GM12892 (cell line): ENCODE measurements at places on chromosomes 6 and 20.

DNA sequence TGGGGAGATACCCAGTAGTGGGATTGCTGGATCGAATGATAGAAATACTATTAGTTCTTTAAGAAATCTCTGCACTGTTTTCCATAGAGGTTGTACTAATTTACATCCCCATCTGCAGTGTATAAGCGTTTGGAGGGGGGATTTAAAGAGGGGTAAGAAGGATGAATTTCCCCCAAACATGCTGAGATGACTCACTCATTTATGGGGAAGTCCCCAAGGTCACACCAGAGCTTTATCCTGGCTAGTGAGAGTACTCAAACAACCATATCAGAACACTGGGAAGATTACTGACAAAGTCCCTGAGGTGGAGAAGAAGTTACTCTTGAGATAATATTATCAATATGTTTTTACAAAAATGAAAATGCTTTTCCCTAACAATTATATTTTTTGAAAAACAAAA is 44.0 kb downstream of the ROS1 start:
- no peak for DNase-seq

- no peak for DNase-seq
Observed at GRCh38 chr6:54775576-54775975, 71.0 kb upstream of the FAM83B start.

GRCh38 chr6:158686311-158686710 is 36.5 kb downstream of the SYTL3 start:
- no peak for DNase-seq

DNA sequence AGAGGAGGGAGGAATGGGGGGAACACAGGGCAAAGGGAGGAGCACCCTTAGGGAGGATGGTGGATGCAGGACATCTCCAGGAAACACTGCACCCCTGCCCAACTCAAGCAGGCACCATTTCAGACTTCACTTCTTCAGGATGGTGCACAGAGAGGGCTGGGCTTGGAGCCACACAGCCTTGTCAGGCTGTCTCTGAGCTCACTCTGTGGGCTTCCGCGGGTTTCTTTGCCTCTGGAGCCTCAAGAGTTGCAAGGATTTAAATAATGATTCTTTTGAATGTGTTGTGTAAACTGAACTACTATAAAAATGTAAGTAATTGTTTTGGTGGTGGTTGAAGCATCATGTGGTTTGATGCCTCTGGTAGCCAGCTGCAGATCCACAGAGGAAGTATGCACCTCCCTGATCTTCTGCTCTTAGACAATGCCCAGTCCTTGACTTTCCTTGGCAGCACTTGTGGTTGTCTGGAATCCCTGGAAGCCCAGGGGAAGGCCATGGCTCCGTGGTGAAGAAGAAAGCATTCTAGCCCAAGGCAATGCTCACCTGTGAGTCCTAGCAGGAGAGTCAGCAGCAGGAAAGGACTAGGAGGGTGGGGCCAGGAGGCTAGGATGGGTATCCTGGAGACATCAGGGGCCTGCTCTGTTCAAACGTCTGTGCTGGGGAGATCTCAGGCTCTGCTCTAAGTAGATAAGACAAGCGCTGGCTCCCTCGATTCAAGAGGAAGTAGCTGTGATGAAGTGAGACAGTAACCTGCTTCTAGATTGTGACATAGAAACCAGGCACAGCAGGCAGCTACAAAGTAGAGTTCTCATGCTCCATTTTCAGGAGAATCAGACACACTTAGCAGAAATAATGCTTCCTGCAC is 50.2 kb upstream of the SIRPG start:
- no peak for DNase-seq

DNA sequence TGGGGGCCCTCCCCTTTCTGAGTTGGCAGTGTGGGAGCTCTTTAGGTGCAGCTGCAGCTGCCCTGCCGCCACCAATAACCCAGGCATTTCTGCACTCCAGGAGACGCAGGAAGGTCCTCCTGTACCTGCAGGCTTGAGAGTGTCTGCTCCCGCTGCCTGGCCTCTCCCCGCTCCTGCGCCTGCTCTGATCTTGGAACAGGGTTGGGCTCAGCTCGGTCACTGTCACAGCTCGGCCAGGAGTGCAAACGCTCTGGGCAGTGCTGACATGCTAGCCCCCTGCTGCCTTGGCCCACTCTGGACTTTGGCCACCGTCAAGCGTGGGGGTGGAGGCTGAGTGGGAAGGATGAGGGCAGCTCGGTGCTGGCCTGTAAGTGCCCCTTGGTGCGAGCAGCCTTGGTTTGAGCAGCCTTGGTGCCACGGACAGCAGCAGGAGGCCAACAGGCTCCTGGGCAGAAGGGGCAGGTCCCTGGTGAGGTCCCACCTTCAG is 738.1 kb upstream of the GJE1 start:
- DNase-seq, result no peak

GRCh38 chr6:130967502-130968445 is 95.3 kb downstream of the EPB41L2 start:
- no peak for DNase-seq

GRCh38 chr6:107616775-107617174 is 126.9 kb downstream of the SOBP start:
- DNase-seq, result no peak

DNA sequence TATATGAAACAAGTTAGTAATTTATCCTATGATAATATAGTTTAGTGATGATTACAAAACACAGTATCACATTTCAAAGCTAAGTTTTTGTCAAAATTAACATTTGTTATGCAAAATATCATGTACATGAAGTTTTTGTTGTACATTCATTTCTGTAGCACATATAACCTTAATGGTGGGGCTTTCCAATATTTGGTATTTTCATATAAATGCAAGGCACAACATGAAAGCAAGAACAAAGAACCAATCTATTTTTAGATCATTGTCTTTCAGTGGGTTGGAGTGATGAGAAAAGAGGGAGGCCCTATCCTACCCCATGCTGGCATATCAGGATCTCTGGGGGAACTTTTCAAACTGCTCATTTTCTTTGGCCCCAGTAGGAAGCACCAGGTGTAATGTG is 53.4 kb downstream of the FAM83B start:
- no peak for DNase-seq

DNA sequence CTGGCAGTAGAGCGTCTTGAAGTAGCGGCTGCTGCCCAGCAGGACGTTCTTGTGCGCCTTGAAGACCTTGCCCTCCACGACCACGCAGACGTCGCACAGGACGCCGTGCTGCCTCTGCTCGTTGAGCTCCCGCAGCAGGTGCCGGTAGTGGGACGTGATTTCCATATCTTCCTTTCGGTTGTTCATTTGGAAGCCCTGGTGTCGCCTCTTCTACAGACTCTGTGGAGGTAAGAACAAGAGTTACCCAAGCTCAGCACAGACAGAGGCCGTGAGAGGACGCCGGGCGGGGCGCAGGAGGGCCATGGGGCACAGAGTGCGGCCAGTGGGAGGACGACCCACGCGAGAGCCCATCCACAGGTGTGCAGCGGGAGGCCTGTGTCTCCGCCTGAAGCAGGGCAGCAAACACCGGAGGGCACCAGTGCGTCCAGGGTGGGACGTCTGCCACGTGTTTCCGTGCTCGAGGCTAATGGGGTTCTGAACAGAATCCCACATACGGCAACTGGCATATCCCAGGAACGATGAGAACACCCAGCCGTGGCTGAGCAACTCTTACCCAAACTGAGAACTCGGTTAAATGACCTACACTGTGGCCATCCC is 40.4 kb downstream of the ZBTB46 start:
- DNase-seq, result no peak

- no peak for DNase-seq
Observed at GRCh38 chr20:8309634-8310033, 177.6 kb downstream of the PLCB1 start.

GRCh38 chr6:3186974-3187382 is 29.6 kb upstream of the TUBB2A start:
- DNase-seq, result no peak

DNA sequence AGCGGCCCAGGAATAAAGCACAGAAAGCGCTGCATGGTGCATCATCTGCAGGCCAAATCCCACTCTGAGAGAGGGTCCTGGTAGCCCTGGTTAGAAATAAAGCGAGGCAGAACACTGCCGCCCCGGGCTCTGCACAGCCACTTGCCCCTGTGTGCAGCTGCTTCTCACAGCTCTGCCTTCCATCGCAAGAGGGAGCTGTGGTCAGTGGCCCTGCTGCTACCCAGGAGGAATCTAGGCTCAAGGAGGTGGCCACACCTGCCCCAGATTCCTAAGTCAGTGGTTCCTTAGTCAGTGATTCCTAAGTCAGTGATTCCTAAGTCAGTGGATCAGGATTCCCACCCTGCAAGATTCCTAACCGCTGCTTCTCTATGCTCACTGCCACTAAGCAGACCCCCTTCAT is 8.8 kb downstream of the CDH4 start:
- no peak for DNase-seq

- DNase-seq, result no peak
Observed at GRCh38 chr20:47934761-47935160, 149.5 kb upstream of the SULF2 start.

GRCh38 chr6:83193747-83194566 is 800 bp downstream of the RWDD2A start:
- peak; percentile 19 for DNase-seq

- DNase-seq, result no peak
Observed at GRCh38 chr6:144468709-144469108, 183.6 kb downstream of the UTRN start.

DNA sequence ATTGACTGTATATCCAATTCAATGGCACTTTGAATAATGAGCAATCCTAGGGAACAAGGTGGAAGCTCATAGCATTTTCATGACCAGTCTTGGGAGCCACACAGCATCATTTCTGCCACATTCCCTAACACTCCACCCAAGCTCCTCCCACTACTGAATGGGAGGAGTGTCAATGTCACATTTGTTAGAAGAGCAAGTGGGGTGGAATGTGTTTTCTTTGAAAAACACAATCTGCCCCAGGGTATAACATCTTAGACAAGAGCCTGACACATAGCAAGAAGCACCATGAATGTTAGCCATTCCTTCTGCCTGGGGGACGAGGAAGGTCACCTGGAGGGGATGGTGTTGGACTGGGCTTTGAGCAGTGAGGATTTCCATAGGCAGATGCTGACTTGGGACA is 258.3 kb upstream of the PMEPA1 start:
- DNase-seq, result no peak

- no peak for DNase-seq
Observed at GRCh38 chr6:138869398-138869797, 73.5 kb downstream of the ECT2L start.

GRCh38 chr6:149717255-149717587 is 680 bp downstream of the LATS1 start:
- no peak for DNase-seq

DNA sequence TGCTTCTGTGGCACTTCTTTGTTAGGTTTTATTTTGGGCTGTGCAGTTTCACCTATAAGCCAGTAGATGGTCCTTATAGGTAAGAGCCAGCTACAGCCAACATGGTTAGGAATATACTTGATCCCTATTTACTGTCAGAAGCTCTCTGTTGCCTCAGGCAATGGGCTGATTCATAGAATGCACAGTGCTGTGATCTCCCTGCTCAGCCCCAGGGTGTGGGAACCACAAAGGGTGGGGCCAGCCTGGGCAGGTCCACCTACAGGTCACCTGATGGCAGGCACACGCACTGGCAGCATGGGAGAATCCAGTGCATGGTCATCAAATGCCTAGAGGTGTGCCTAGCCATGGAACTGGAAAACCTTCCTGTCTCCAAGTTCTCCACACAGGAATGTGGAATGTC is 191.9 kb downstream of the MOXD1 start:
- DNase-seq, result no peak

- DNase-seq, result no peak
Observed at GRCh38 chr6:84583784-84584183, 180.6 kb downstream of the TBX18 start.

DNA sequence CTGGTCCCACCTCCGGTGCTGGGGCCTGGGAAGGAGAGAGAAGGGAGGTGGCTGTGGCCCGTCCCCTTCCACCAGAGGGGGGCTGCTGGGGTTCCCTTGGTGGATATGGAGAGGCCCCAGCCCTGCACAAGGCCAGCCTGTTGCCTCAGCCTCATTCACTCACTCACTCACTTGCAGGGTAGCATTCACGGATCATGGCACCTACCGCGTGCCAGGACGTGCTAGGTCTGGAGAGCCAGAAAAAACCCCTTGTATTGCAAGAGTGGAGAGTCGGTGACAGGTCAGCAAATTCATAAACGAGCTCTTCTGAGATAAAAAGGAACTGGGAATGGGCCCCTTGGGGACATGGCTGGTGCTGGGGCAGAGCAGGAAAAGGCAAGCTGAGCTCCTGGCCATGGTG is 6.4 kb upstream of the ZBTB46 start:
- DNase-seq, result no peak

DNA sequence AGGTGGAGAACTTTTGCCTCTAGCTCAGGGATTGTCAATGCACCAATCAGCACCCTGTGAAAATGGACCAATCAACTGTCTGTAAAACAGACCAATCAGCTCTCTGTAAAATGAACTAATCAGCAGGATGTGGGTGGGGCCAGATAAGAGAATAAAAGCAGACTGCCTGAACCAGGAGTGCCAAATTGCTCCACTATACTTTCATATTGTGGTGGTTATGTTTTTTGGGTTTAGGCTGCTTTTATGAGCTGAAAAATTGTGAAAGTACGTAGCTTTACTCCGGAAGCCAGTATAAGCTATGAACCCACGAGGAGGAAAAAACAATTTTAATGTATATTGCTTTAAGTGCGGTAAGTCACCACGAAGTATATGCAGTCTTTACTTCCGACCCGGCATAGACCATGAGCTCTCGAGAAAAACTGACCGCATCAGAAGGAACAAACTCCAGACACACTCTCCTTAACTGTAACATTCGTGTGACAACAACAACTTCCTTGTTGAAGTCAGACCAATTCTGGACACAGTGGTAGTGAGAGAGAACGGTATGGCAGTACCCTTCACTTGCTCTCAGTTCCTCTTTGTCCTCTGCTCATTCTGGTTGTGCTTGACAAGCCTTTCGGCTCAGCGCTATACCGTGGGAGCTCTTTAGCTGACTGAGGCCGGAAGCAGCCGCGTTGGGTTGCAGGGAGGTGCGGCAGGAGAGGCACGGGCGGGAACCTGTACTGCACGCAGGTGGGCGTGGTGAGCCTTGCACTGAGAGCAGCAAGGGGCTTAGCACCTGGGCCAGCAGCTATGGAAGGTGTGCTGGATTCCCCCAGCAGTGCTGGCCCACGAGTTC is 81.9 kb upstream of the E2F3 start:
- peak; percentile 50 for DNase-seq

DNA sequence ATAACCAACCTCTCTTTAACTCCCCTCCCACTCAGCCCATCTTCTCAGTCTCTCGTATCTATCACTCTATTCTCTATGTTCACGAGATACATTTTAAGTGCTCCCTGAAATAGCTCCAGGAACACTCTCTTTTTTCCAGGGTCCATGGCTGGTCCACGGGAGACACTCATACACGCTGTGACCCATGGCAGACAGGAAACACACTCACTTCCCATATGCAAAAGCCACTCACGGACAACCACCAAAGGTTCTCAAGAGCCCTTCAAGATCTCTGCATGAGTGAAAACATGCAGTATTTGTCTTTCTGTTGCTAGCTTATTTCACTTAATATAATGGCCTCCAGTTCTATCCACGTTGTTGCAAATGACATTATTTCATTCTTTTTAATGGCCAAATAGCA is 71.4 kb upstream of the PCSK2 start:
- no peak for DNase-seq

- no peak for DNase-seq
Observed at GRCh38 chr6:163437466-163437865, 22.9 kb downstream of the QKI start.
